Central memory CD4-positive, alpha-beta T cell (primary cell): ENCODE measurements at places on chromosomes 5 and 9.
A peak's percentile ranks its signal among the peaks of the same experiment; 100 is the strongest.

- peak; percentile 69 for DNase-seq
Measured at GRCh38 chr9:89523948-89524347, 26.0 kb upstream of the SEMA4D start.

DNA sequence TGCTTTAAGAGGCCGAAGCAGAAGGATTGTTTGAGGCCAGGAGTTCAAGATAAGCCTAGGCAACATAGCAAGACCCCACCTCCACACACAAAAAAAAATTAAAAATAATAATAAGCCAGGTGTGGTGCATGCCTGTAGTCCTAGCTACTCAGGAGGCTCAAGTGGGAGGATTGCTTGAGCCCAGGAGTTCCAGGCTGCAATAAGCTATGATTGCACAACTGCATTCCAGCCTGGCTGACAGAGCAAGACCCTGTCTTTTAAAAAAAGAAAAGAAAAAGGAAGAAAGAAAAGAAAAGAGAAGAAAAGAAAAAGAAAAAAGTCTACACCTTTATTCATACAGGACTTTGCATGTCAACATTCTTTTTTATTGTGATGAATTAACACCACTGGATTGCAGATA is 2125.8 kb downstream of the MAT2B start:
- no peak for DNase-seq

- DNase-seq, result no peak
Measured at GRCh38 chr9:97367729-97368128, 44.2 kb upstream of the TDRD7 start.

DNA sequence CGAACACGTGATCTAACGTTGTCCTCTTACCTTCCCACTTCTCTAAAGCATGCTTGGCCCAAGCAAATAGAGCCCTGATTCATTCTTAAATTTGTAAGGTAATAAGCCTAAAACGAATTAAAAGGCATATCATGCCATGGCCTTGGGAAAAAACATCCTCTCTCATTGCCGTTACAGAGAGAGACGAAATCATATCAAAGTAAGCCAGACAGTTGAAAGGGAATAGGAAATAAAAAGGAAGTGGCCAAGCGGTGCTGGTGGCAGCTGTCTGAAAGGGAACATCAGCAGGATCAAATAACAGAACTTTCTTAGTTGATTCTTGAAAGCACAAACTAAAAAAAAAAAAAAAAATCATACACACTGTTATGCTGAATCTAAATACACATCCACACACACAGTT is 49.1 kb upstream of the CDH6 start:
- DNase-seq, result no peak

- DNase-seq, result peak; percentile 13
Measured at GRCh38 chr5:175517824-175518450, 39.6 kb downstream of the SFXN1 start.

- no peak for DNase-seq
Measured at GRCh38 chr5:10064546-10065195, 185.0 kb downstream of the ATPSCKMT start.

- no peak for DNase-seq
Measured at GRCh38 chr5:112555691-112556090, 136.6 kb upstream of the EPB41L4A start.

DNA sequence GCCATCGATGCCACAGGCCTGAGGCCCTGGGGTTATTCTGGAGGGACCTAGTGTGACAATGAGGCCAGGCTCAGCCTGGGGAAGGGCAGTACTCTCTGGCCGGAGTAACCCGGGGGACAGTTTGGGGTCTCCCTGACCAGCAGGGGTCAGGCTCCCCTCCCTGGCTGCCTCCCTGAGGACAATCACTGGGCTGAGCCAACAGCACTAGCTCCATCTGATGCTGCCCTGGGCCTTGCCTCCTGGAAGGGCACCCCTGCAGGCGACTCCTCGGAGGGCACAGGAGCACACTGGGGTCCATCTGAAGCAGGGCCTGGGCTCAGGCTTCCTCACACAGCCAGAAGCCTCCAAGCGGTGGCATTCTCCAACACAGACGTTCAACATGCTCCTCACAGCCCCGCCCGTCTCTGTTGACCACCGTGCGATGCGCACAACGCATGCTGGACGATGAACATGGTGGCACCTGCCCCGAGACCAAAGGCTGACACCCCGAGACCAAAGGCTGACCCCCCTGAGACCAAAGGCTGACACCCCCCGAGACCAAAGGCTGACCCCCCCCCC is 68.3 kb downstream of the ADAMTS2 start:
- DNase-seq, result no peak

- peak; percentile 64 for DNase-seq
Measured at GRCh38 chr9:35736201-35736633, 3.8 kb downstream of the CREB3 start.

DNA sequence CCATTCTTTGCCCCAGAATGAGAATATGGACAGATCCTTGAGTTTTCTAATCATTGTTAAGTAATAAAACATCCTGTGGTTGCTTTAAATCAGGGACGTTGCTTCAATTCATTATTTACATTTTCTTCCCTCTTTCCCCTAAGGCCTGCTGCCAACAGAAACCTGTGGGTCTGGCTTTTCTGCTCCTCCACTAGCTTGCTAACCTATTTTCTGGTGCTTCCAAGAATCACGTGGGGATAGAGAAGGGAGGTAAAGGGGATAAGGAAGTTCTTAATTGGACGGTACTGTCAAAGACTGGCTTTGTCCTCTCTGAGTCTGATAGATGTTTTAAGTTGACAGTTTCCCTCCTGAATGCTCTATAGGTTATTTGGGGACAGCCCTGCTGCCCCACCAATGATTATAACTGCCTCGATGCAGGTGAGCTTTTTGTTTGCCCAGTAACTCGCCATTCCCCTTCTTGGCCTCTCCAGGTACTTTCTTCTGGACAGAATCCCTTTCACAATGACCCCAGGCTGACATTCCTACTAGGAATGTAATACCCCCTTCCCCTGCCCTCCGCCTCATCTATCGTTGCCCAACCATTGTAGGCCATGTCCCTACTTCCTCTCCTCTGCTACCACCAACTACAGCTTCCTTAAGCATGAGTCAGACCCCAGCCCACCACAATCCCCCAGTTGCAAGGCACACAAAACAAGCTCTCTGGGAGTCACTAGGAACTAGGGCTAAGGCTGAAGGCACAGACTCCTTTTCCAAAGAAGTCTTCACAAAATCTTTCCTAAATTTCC is 19.9 kb upstream of the CPEB4 start:
- DNase-seq, result no peak

GRCh38 chr9:76023715-76024195 is 133.3 kb downstream of the PCSK5 start:
- DNase-seq, result peak; percentile 71

DNA sequence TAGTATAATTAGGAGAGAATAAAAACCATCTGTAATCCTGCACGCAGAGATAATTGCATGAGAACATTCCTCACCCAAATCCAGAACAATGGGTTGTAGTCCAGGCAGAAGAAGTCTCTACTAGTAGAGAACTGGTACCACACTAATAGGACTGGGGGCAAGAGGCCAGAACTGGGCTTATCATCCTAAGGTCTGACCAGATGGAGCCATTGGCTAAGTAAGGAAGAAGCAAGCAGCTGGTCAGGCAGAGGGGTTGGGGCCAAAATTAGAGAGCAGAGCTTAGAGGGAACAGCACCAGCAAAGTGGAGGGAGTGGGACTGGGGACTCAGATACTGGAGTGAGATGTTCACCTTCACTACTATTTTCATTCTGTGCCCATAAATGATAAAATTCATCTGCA is 35.4 kb upstream of the MAP1B start:
- no peak for DNase-seq

- DNase-seq, result no peak
Measured at GRCh38 chr5:137858954-137859353, 8.7 kb upstream of the MYOT start.

- DNase-seq, result no peak
Measured at GRCh38 chr9:113522858-113523257, 59.3 kb downstream of the RGS3 start.

DNA sequence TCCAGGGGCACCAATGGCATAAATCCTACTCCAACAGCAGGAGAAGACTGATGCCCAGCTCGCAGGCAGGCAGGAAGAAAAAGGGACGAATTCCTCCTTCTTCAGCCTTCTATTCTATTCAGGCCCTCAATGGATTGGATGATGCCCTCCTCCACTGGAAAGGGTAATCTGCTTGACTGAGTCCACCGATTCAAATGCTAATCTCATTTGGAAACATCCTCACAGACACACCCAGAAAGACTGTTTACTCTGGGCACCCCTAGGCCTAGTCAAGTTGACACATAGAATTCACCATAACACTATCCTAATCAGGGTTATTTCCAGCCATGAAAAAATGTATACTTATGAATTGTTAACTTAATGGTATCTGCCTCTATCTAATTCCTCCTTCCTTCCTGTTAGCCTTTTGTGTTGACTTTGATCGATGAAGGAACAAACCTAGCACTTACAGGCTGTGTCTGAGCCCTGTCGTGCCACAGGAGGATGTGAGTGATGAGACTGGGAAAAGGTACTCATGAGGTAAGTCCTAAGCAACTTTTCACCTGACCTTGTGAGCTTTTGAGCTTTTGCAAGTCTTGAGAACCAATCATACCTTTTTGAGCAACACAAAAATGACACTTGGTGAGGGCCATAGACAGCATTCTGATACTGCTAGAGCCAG is 36.5 kb downstream of the FOXD1 start:
- DNase-seq, result no peak

- no peak for DNase-seq
Measured at GRCh38 chr9:35609001-35609819, 4.1 kb downstream of the TESK1 start.
